ENCODE measurements at places on chromosomes 2 and 18.

DNA sequence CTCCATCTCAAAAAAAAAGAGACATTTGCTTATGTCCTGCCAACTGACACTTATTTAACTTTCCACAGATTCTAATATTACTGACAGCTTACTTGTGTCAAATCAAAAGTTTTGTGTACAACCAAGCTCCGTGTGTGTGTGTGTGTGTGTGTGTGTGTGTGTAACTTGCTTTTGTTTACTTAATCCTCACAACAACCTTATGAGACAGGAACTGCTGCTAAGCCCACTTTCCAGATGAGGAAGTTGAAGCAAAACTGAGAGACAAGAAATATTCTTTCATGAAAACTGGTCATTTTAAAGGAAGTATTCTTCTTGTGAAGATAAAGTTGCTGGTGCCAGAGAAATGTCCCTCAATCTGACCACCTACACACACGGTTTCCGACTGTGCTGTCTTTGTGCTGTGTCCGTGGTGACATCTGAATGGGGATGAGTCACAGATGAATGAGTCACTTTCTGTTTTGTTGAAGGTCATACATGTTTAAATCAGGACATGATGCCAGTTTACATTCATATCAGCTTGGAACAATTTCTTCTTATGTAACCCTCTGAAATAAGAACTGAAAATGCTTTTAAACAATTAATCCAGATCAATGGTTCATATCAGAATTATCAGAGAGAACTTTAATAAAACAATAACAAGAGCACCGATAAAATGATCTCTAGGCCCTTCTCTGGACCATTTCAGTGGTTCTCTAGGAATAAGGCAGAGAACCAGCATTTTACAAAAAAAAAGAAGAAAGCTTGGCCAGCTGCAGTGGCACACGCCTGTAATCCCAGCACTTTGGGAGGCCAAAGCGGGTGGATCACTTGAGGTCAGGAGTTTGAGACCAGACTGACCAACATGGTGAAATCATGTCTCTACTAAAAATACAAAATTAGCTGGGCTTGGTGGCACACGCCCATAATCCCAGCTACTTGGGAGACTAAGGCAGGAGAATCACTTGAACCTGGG lies 95.5 kb downstream of the THNSL2 start:
- no peaks in the 10 kb centered on the region for H3K36me3 ChIP-seq
- no peaks in the 10 kb centered on the region for H3K27me3 ChIP-seq
- peak; percentile 5 for DNase-seq
- H3K4me3 ChIP-seq = no peak overlapping the region
- no peak overlapping the region for H3K27ac ChIP-seq
- no peaks in the 10 kb centered on the region for H3K4me1 ChIP-seq

DNA sequence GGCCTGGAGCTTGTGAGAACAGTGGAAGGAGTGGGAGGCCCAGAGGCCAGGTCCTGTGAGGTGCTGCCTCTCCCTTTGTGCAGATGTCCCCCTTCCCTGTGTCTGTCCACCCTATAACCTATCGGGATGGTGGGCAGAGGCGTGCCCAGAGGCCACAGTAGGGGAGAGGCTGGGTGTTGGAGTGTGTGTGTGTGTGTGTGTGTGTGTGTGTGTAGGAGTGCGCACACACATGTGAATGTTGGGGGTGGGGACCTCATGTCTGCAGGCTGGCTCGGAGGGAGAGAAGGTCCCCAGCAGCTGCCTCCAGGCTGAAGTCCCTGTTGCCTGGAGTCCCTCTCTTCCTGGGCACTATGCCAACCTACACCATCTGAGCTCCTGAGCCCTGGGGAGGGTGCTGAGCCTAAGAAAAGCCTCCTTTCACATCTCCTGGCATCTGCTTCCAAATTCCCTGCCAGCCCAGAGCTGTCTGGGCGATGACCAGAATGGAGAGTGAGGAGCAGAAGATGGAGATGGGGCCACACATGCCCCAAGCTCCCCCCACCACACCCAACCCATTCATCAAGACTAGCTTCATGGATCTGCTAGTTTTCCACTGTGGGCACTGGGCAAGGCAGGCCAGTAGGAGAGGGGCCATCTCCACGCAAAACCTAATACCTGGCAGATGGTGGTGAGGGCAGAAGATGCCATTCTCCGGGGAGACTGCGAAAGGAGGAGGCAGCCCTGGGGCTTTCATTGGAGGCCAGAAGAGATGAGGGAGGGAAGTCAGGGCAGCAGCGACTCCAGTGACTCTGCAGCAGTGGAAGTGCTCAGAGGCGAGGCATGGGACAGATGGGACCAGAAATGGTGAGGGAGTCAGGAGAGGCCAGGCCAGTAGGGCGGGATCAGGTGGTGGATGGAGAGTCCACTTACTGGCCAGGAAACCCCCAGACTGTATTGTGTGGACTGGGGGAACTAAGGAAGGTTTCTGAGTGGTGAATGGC lies 20.3 kb downstream of the KCNK3 start:
- DNase-seq = no peak
- H3K4me3 ChIP-seq = no peak overlapping the region
- H3K27ac ChIP-seq = no peak overlapping the region
- H3K4me1 ChIP-seq = no peaks in the 10 kb centered on the region
- H3K27me3 ChIP-seq = peaks cover 42% of the 10 kb centered on the region

GRCh38 chr2:46116553-46116991 lies 180.6 kb upstream of the EPAS1 start:
- H3K36me3 ChIP-seq = no peaks in the 10 kb centered on the region
- H3K4me3 ChIP-seq = no peak overlapping the region
- peak; percentile 18 for DNase-seq
- no peaks in the 10 kb centered on the region for H3K27me3 ChIP-seq
- H3K27ac ChIP-seq = no peak overlapping the region

DNA sequence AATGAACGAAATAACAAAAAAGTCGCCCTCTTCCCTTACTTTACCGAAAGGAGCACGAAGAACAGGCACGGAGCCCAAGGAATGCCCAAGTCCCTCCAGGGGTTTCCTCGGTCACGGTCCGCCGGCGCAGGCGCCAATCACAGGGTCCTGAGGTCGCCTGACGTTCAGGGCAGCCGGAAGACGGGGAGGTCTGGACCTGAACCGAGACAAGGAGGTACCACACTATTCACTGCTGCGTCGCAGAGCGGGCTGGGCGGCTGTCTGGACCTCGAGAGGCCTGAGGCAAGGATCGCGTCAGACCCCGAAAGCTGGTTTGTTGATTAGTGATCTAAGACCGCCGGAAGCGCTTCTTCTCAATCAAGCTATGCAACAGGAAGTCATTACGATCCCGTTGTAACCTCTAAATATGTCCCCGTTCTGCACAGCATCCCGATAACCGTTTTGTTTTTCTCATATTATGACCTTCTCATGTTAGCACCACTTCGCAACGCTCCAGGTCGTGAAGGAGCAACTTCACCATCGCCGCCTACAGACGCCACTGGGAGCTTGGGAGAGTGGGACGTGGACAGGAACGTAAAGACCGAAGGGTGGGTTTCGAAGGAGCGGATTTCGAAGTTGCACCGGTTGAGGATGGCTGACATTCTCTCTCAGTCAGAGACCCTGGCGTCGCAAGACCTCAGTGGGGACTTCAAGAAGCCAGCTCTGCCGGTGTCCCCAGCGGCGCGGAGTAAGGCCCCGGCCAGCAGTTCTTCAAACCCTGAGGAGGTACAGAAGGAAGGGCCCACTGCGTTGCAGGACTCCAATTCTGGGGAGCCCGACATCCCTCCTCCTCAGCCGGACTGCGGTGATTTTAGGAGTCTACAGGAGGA lies at the start of the genes SLC4A1AP and SUPT7L:
Gene SLC4A1AP (plus strand): TSS at position 605 of the 869 bp plus-strand sequence. CDS start 26 bp downstream, at position 631.
Gene SUPT7L (minus strand): TSS at position 330 of the 869 bp plus-strand sequence. CDS start 1,422 bp downstream, outside the sequence.
- H3K4me3 ChIP-seq = peak within 1 kb of the TSS; percentile 85
- DNase-seq = peak; percentile 89
- H3K36me3 ChIP-seq = peaks cover 13% of the 10 kb centered on the region
- peak within 1 kb of the TSS; percentile 86 for H3K27ac ChIP-seq

GRCh38 chr2:21289989-21290388 lies 166.2 kb downstream of the TDRD15 start:
- DNase-seq = peak; percentile 17
- H3K36me3 ChIP-seq = no peaks in the 10 kb centered on the region

- peaks cover 5% of the 10 kb centered on the region for H3K4me1 ChIP-seq
- H3K27ac ChIP-seq = no peak overlapping the region
- H3K27me3 ChIP-seq = no peaks in the 10 kb centered on the region
- peaks cover 3% of the 10 kb centered on the region for H3K36me3 ChIP-seq
- no peak overlapping the region for H3K4me3 ChIP-seq
- no peak for DNase-seq
These were observed 69.6 kb downstream of the ACVR1 start for GRCh38 chr2:157806426-157807077.

DNA sequence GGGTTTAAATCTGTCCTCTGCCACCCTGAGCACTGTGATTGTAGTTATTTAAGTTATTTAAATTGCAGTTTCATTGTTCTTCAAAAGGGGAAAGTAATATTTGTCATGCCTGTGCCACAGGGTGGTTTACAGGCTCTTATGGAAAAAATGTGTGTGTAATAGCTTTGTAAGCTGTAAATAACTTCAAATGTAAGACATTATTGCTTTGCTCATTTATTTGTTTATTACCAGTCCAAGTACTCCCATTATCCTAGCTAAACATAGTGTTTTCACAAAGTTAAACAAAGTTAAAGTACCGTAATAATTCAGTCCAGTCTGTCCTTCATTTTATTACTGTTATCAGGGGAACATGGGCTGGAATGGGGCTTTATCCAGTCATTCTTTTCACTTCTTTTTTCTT lies 43.4 kb upstream of the IGFBP2 start:
- peaks cover 2% of the 10 kb centered on the region for H3K27me3 ChIP-seq
- no peaks in the 10 kb centered on the region for H3K36me3 ChIP-seq
- H3K27ac ChIP-seq = no peak overlapping the region
- H3K4me3 ChIP-seq = no peak overlapping the region
- H3K4me1 ChIP-seq = peaks cover 3% of the 10 kb centered on the region
- DNase-seq = no peak

Measured in IMR-90 (cell line).